ENCODE measurements at places on chromosomes 4 and X.

- no peak for DNase-seq
Observed at GRCh38 chrX:10052906-10053625, 85.9 kb downstream of the CLDN34 start.

DNA sequence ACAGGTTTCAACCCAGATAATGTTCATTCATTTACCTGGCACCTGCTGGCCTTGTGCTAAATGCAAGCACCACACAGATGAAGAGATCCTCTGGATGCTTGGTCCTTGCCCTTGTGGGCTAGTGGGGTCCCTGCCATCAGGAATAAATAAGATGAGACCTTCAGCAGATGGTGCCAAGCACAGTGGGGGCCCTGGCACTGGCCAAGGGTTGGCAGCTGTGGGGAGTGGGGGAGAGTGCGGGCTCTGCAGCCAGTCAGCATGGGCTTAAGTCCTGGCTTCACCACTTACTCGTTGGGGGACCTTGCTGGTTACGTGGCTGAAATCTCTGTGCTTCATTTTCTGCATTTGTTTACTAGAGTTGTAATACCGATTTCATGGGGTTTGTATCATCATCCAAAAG lies 6.9 kb downstream of the LAP3 start:
- no peak for DNase-seq

DNA sequence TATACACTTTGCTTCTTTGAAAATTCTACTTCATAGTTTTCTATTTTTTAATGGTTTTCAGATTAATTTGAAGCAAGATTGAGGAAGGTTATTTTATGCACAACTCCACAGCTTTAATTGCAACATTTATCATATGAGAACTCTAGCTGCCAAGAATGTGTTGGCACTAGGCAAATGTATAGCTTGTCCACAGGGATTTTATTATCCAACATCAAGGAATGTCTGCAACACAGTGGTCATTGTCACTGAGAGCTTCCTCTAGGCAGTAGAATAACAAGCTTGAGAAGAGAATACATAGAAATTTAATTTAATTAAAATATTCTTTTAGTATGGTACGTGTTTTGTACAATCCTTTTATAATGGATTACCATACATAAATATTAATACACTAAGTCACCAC lies 1600.8 kb downstream of the ARAP2 start:
- DNase-seq: no peak

- no peak for DNase-seq
Observed at GRCh38 chr4:1973661-1974060, 35.1 kb downstream of the NELFA start.

DNA sequence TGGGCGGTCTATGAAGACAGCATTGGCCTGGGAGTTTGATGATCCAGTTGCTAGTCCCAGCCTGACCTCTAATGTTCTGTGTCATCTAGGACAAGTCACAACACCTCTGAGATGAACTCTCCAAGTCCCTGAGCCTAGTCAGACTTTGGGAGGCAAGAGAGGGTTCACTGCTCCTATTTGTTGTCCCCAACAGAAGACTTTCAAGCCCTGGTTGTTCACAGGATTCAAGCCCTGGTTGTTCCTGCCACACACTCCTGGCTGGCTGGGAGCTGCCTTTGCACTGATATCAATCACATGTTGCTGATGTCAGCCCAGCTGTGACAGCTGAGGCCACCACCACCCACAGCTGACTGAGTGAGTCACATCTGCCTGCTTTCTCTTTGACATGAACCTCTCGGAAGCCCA lies 253.2 kb upstream of the RASGEF1B start:
- no peak for DNase-seq

DNA sequence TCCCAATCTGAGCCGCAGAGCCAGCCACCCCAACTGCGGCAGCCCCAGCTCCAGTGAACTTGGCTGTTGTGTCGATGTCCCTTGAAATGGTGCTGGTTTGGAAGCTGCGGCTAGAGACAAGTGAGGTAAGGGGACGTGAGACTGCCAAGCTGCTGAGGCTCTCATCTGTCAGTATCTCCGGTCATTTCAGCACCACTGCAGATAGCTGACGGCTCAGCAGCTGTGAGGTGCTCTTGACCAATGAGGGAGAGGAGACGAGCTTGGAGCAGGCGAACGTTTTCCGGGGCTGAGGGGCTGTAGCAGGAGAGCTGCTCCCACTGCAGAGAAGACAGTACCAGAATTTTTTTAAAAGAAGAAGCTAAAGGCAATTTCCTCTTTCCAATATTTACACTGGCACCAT lies 175.5 kb upstream of the CASK start:
- DNase-seq: no peak

DNA sequence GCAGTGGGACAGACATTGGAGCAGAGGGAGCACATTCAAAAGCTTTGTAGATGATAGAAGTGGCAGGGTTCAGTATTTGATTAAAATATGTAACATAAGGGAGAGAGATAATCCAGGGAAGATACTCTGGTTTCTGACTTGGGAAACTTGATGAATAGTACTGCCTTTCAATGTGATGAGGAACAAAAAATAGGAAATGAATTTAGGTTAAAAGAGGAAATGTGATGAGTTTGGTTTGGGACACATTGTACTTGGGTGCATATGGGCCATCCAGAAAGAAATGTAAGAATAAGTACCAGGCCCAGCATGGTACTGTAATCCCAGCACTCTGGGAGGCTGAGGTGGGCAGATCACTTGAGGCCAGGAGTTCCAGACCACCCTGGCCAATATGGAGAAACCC lies 20.9 kb upstream of the NDNF start:
- DNase-seq: no peak

- no peak for DNase-seq
Observed at GRCh38 chr4:38802561-38803355, 1.8 kb downstream of the TLR1 start.

GRCh38 chr4:121411151-121411744 lies 30.4 kb upstream of the QRFPR start:
- no peak for DNase-seq

DNA sequence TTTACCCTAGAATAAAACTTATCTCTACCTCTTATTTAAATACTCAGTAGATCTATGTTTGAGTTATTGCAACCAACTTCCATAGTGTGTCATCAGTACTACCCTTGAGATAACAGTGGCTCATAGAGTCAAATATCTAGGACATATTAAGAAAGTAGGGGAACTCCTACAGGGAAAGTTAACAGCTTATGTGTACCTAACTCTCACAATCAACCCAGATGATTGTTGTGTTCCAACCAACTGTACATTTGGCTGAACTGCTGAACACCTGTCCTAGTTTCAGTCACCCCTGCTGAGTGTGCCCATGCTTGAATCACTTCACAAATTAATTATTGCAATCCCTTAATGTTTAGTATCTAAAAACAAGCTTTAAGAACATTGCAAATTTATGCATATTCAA lies 244.2 kb upstream of the GRID2 start:
- no peak for DNase-seq

GRCh38 chr4:86543560-86544309 lies 50.4 kb upstream of the PTPN13 start:
- DNase-seq: no peak

GRCh38 chr4:2261110-2261852 lies 628 bp downstream of the MXD4 start:
- peak; percentile 49 for DNase-seq

DNA sequence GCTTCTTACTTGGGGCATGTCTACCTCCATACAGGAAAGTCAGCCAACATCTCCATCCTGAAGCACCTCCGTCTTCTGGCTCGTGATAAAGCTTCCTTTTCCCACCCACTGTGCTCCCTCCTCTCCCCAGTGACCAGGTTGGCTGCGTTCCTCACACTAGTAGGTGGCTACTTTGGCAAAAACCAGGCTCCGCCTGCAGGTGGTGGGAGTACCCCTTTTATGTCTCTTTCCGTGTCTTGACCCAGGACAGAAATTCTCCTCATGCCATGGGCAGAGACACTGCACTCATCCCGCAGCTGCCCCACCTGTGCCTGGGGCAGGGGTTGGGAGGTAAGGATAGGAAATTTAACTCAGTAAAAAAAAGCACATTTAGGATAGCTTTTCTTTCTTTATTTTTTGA lies 50.9 kb downstream of the ENPP6 start:
- no peak for DNase-seq

DNA sequence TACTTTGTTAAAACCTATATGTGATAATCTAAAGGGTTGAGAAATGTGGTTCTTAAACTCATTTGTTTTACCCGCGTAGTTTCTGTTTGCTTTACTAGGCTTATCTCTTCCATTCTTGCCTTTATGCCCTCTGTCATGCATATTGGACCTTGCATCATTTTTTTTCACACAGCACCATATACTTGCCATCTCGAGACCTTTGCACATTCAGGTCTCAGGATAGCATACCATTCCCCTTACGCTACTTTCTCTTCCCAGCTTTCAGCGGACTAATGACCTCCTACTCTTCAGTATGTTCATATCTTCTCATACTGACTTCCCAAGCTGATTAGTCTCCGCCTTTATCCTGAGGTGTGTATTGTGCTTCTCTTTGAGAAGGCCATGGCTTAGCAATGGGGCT lies 40.5 kb downstream of the USP38 start:
- no peak for DNase-seq

DNA sequence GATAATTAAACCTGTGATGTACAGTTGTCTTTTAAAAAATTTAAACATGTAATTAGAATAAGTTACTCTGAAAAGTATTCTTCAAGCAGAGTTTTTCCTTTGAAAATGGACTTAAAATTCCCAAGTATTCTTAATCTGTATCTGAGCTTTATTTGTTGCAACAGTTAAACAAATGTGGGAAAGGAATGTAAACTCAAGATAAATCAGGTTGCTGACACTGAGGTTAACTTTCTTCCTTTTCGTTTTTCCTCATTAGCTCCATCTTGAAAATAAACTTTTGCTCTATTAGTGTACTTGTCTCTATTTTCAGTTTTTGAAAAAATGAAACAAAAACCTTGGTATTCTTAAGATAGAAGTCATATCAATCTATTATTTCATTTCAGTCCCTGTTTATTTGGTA lies 144.5 kb upstream of the BMPR1B start:
- no peak for DNase-seq

DNA sequence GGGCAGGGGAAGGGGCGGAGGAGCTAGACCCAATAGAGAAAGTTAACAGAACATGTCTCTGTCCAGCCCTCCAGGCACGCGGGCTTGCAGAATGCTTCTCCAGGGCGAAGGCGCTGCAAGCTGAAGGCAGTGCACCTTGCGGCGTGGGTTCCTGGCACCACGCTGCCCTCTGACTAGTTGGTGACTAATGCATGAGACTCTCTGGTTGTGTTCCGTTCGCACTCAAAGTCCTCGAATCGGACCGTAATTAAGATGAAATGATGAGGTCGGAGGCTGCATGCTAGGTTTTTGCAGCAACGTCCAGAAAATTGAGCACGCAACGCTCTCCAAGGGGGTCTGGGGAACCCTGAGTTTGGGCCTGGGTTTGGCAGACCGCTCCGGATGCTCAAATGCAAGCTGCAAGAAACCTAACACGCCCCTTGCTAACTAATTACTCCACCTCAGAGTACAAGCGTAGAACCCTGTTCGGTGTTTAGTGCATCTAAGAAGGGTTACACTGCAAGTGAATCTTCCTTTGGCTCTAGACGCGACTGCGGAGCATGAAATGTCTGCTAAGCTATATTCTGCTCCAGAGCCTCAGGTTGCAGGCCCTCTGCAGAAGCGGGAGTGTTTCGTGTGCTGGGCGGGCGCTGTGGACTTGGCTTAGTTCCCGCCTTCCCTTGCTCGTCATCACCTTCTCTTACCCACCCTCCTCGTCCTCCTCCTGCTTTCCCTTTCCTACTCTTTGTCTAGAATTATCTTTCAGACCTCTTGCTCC lies 57.1 kb upstream of the NKAP start:
- no peak for DNase-seq

GRCh38 chr4:88077911-88078524 lies 70.6 kb downstream of the PKD2 start:
- no peak for DNase-seq

DNA sequence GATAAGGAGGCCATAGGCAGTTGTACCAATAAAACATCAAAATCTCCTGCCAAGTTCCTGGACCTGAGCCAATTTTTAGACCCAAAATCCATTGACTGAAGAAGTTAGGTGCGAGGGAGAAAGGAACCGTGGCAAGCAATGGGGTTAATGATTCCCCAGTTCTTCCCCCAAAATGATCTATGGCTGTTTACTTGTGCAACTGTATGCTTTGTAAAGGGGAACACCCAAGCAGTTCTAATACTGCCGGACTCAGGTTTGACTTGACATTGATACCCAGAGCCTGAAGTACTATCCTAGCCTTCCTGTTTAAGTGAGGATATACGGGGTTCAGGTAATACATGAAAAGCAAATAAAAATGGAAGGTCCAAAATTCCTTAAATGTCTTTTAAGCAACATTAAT lies 6.7 kb upstream of the EIF4E start:
- no peak for DNase-seq

DNA sequence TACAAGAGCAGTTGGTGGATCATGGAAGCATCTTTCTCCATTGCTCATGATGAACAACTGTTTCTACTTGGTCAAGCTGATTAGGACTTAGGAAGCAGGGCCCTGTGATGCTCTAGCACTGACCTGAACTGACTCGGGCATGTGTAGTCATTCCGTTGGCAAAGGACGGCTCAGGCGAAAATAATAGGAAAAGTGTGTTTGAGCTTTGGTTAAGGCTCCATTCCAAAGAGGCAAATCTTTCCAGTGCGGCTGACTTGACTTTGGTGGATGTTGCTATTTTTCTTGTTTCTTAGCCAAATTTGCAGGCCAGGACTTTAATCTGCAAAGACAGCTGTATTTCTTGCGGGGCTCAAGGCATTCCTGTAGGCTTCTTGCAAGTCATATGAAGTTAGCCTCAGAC lies 39.5 kb downstream of the ZNF518B start:
- DNase-seq: no peak

- no peak for DNase-seq
Observed at GRCh38 chrX:19064175-19064574, 58.1 kb downstream of the ADGRG2 start.

DNA sequence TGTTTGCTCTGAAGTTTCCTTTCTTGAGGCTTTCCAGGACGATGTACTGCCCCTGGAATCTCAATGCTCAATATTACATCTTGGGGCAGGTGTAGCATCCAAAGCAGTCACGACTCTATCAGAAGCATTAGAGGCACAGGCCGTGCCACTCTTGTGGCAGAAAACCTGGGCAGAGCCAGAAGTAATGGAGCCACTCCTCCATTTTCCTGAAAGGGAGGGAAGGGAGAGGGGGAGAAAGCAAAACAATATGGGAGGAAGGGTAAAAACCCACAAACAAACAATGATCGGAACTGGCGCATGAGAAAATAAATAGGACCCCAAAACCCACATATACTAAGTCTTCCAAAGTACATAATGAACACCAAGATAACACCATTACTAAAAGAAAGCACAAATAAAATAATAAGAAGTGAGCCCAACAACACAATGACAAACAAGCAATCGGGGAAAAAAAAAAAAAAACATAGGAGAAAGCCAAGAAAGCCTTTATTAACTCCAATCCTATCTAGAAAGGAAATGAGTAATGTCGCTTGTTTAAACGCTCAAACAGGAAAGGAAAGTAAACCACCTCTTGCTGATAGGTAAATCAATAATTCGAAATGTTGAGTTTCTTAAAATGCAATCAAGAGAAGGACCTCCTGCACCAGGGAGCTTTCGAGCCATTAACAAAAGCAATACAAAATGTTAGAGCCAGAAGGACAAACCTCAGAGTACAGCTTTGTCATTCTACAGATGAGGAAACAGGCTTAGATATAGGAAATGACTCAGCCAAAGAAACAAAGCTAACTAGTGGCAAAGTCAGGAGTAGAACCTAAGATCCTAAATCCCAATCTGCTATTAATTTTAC lies 117.4 kb downstream of the ATRX start:
- no peak for DNase-seq

GRCh38 chr4:77104791-77105540 lies 29.2 kb upstream of the CCNI start:
- peak; percentile 13 for DNase-seq

- no peak for DNase-seq
Observed at GRCh38 chr4:121049072-121049599, 23.2 kb downstream of the NDNF start.

GRCh38 chr4:67700116-67700737 lies 728 bp downstream of the UBA6 start:
- peak; percentile 35 for DNase-seq

All from NCI-H2081 (cell line).